ENCODE measurements at places on chromosomes 4 and X.

GRCh38 chrX:13764765-13765164 lies 30.2 kb downstream of the OFD1 start:
- DNase-seq = no peak

- DNase-seq = no peak
Observed at GRCh38 chr4:74197080-74197479, 39.2 kb downstream of the MTHFD2L start.

GRCh38 chrX:142296421-142296820 lies 91.3 kb upstream of the MAGEC2 start:
- no peak for DNase-seq

GRCh38 chr4:35189988-35190613 lies 1054.2 kb downstream of the ARAP2 start:
- DNase-seq = no peak

DNA sequence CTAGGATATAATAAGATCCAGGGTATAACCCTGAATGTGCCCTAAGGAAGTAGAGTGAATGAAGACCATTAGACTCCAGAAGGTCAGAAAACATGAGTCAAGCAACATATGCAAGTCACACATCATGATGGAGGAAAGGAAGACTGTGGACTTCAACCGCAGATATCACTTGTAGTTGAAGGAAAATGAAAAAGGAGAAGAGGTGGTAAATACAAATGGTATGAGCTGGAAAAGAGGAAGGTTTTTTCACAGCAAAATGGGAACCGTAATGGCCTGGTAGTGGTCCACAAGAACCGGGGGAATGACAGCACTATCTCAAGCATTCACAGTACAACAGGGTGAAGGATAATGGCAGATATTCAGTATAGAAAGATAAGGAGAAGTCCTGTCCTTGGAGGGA lies 5.2 kb upstream of the SCFD2 start:
- DNase-seq = no peak

DNA sequence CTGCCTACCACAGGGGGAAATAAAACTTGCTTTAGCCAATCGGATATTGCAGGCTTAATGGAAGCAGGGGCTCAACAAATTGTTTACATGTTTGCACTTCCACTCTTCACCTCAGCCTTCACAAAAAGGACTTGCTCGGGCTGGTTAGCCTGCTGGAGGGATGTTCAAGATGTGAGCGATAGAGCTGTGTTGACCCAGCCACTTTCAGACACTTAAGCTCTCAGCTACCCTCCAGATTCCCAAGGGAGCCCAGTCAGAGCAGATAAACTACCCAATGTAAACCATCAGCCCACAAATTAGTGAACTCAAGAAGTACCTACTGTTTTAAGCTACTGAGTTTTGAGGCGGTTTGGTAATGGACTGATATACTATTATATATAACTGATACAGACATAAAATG lies 508.4 kb upstream of the FTHL17 start:
- no peak for DNase-seq

DNA sequence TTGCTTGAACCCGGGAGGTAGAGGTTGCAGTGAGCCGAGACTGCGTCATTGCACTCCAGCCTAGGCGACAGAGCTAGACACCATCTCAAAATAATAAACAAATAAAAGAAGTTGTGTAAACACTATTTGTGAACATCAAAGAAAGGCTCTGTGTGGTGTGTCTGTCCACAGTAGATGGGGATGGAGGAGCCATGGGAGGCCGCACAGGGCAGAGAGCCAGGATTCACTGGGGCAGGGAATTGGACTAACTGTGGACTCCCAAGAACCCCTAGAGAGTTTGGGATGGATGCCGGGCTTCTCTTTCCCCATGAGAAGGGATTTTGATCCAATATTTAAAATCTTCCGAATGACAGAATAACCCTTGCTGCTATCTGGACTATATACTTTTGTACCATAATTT lies 26.5 kb downstream of the TBC1D1 start:
- no peak for DNase-seq

- DNase-seq = no peak
Observed at GRCh38 chrX:35919536-35920309, at the start of gene CFAP47. Gene CFAP47, plus strand, starts transcription at chrX:35919734. Its CDS starts 66 bp downstream, at chrX:35919800.

DNA sequence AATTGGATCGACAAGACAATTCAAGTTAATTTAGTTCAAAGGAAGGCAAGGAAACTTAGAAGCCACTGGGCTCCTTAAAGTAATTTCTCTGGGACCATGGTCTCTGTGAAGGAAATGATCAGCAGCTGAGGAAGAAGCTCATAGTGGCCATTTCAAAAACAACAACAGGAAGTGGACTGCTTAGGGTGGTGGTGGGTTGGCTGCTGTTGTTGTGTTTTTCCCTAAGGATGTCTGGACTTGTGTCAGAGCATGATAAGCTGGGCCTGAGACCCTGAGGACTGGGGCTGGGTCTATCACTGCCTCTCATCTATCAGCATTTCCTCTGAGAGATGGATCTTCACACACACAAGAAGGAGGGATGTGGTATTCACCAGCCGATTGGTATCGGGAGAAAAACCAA lies 18.3 kb downstream of the KDR start:
- DNase-seq = no peak

DNA sequence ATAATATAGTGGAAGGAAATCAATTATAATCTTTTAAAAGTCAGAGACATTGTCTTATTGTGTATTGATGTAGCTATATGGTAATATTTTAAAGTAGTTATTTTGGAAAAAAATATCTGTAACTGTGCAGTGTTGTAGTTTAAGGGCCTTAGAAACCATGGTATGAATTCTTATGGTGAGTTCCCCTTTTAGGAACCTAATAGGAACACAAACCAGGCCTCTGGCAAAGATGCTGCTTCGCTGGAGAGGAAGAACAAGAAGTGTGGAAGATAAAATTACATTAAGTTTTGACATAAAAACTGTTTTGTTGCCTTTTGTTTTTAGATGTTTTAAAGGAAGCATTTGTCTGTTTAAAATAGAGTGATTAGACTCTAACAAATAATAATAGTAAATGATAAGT lies 10.9 kb upstream of the TMPRSS11D start:
- DNase-seq = peak; percentile 30

DNA sequence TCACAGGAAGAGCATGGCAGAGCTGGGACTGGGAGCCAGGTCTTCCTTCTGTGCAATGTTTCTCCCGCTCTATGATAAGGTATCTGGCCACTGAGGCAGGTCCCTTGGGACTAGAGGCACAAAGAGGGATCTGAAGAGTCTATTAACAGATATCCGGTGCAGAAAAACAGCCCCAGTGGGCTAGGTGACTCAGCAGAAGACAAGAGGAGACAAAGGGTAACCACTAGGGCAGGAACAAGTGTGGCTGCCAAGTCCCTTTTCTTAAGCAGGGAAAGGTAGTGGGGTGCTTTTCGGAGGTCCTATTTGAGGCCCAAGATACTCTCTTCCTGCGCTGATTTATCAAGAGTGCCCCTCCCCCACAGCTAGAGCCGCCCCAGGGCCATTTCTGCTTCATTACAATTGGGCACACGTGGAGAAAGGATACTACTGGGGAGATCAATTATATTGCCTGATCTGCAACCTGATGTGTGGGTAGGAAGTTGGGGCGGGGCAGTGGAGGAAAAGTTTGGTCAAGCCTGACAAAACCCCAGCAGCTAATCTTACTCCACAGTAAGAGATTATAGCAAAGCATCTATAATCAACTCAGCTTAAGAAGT lies at the start of gene DGAT2L6:
Gene DGAT2L6 (plus strand): TSS at position 546 of the 596 bp plus-strand sequence. CDS start 100 bp downstream, outside the sequence.
- no peak for DNase-seq

GRCh38 chr4:16225167-16225862 lies 956 bp downstream of the TAPT1 start:
- no peak for DNase-seq

DNA sequence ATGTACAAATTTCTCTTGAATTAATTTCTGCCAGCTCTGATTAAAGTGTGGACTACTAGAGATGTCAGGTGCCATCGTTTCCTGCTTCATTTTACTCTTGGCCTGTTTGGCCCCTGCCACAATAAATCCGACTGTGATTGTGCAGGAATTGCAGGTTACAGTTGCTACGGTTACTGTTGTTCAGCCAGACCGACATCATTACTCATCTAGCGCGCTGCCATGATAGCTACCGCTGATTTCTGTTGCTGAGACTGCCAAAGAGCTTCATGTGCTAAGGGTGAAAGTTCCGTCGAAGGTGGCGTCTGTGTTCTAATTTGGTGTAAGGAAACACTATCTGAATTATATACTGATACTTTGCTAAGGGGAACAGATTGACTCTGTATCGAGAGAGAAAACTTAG lies 22.1 kb downstream of the SLIT2 start:
- DNase-seq = no peak

DNA sequence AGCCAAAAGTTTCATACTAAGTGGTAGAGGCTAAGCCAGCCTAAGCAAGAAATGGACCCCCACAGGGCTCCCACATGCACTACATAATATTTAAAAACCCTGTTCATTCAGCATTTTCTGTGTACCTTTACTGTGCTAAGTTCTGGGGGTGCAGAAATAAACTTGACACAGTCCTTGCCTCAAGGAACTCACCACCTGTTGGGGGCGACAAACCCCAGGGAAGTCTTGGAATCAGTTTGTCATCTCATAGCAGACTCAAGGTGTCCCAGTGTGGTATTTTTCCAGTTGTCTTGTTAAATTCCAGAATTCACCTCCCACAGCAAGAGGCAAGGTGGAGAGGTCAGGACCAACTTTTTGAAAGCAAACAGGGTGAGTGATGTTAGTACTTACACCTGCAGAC lies 43.1 kb downstream of the ATG4A start:
- no peak for DNase-seq

GRCh38 chrX:147693511-147693910 lies 218.2 kb upstream of the FMR1 start:
- no peak for DNase-seq

DNA sequence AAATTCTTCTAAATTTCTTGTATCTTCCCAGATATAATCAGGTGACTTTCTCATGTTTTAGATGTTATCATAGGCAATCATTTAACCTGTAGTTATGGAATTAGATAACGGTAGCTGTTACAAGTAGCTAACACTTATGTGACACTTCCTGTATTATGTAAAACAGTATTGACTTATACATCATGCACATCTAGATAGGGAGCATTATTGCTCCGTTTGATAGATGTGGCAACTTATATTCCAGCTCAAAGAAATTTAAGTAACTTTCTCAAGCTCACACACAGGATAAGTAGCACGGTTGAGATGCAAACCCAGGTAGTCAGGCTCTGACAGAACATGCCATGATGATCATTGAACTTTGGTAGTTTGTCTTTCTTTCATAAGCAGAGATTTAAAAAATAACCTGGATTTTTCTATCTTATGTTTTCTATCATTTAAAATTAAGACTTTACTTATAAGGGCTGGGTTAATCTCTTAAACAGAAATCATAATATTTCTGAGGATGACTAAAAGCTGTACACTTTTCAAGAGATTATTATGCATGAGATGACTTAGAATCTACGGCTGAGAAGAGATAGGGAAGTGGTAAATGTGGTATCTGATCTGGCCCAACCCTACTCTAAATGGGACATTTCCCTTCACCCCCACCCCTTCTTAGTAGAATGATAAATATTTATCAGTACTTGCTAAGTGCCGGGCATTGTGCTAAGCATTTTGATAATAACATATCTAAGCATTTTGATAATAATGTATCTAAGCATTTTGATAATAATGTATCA lies 69.1 kb upstream of the HPGD start:
- DNase-seq = peak; percentile 72

GRCh38 chrX:71496476-71496875 lies 36.4 kb upstream of the OGT start:
- no peak for DNase-seq

- DNase-seq = no peak
Observed at GRCh38 chr4:76969495-76969894, 19.9 kb downstream of the SEPTIN11 start.

DNA sequence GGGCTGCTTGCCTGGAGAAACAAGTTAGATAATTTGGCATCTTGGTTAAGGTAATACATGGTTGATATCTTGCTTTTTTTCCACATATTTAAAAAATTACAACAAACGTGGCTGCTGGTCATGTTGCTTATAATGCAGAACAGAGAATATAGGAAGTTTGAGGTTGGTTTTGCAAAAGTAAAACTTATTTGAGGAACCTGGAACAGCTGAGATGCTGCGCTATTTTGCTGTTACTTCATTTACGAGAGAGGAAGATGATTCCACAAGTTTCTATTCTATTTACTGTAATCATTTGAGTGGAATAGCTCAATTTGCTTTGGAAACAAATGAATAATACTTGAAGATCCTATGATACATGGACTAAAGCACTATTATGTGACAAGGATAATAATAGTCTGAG lies 118.9 kb downstream of the TMA16 start:
- DNase-seq = peak; percentile 88

DNA sequence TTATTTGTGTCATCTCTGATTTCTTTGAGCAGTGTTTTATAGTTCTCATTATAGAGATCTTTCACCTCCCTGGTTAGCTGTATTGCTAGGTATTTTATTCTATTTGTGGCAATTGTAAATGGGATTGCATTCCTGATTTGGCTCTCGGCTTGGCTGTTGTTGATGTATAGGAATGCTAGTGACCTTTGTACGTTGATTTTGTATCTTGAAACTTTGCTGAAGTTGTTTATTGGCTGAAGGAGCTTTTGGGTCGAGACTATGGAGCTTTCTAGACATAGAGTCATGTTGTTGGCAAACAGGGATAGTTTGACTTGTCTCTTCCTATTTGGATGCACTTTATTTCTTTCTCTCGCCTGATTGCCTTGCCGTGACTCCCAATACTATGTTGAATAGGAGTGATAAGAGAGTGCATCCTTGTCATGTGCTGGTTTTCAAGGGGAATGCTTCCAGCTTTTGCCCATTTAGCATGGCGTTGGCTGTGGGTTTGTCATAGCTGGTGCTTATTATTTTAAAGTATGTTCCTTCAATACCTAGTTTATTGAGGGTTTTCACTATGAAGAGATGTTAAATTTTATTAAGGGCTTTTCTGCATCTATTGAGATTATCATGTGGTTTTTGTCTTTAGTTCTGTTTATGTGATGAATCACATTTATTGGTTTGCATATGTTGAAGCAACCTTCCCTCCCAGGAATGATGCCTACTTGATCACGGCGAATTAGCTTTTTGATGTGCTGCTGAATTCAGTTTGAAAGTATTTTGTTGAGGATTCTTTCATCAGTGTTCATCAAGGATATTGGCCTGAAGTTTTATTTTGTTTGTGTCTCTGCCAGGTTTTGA lies 72.7 kb upstream of the BOD1L1 start:
- DNase-seq = no peak

- no peak for DNase-seq
Observed at GRCh38 chr4:34766935-34767334, 1477.4 kb downstream of the ARAP2 start.

- no peak for DNase-seq
Observed at GRCh38 chr4:125123570-125124109, 191.1 kb upstream of the FAT4 start.

- no peak for DNase-seq
Observed at GRCh38 chrX:40072246-40072645, 25.5 kb downstream of the BCOR start.

- no peak for DNase-seq
Observed at GRCh38 chr4:111761531-111761930, 383.7 kb upstream of the FAM241A start.

GRCh38 chrX:22134681-22135080 lies 102.6 kb downstream of the PHEX start:
- no peak for DNase-seq

GRCh38 chr4:170114636-170115035 lies 24.9 kb upstream of the AADAT start:
- no peak for DNase-seq

- DNase-seq = no peak
Observed at GRCh38 chr4:151694961-151695720, 65.7 kb downstream of the GATB start.

- DNase-seq = no peak
Observed at GRCh38 chr4:152537881-152538280, 2.0 kb upstream of the FBXW7 start.
